A549 treated with Mapracorat at 1 μM for 4 hours (cell line): ENCODE measurements at places on chromosomes 16 and 17. TPM values are rescaled to one million over a fixed set of nuclear protein-coding genes. Genes with fewer than 3 reads are reported as not detected.

Gene NSRP1
- 27.4 to 38.2 TPM (median 29.8 TPM) in 5 replicates for total RNA-seq

Gene CDRT15L2
- not detected in 5 replicates for total RNA-seq

Gene KRT33B
- total RNA-seq: not detected in 5 replicates

Gene CETP
- not detected in 5 replicates for total RNA-seq

Gene TP53TG3B
- 0.08 to 0.35 TPM (median 0.30 TPM) in 4 of 5 replicates, not detected in the other for total RNA-seq

Gene CCL8
- not detected in 5 replicates for total RNA-seq

Gene ASGR2
- 0.19 TPM in 1 of 5 replicates, not detected in the others for total RNA-seq

Gene DNAI2
- total RNA-seq: not detected in 5 replicates

Gene ODAD4
- total RNA-seq: 1.2 to 1.8 TPM (median 1.4 TPM) in 5 replicates

Gene CCL17
- total RNA-seq: not detected in 5 replicates

Gene TMC5
- 4.8 to 7.3 TPM (median 5.3 TPM) in 5 replicates for total RNA-seq

Gene HES7
- 1.8 to 6.1 TPM (median 5.3 TPM) in 5 replicates for total RNA-seq

Gene MPV17L
- total RNA-seq: 4.3 to 6.9 TPM (median 5.2 TPM) in 5 replicates

Gene CCL3
- total RNA-seq: not detected in 5 replicates

Gene RNF135
- 22.5 to 25.6 TPM (median 23.4 TPM) in 5 replicates for total RNA-seq
